ENCODE measurements at places on chromosomes 13 and 19.

DNA sequence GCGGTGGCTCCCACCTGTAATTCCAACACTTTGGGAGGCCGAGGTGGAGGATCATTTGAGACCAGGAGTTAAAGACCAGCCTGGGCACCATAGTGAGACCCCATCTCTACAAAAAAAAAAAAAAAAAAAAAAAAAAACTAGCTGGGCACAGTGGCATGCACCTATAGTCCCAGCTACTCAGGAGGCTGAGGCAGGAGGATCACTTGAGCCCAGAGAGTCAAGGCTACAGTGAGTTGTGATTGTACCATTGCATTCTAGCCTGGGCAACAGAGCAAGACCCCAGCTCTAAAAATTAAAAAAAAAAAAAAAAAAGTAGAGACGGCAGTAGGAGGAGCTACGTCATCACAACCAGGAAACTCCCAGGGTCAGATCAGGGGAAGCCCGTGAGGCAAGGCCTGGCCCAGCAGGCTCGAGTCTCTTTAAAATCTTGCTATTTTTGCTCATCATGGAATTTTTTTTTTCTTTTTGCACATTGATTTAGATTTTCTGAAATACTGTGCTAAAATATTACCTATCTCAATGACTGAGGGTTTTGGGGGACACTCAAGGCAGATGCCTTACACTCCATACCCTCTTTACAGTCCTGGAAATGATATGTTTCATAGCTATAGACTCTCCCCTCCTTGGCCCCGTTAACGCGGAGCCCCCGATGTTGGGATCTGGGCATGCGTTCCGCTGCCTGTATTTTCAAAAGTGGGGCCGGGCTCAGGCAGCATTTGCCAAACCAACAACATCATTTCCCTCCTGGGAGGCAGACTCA is 44.4 kb upstream of the USE1 start:
- no peak for DNase-seq

- no peak for DNase-seq
Measured at GRCh38 chr19:7104747-7105447, 35.4 kb downstream of the ZNF557 start.

GRCh38 chr19:47680858-47681332 is 32.3 kb upstream of the EHD2 start:
- DNase-seq, result no peak

DNA sequence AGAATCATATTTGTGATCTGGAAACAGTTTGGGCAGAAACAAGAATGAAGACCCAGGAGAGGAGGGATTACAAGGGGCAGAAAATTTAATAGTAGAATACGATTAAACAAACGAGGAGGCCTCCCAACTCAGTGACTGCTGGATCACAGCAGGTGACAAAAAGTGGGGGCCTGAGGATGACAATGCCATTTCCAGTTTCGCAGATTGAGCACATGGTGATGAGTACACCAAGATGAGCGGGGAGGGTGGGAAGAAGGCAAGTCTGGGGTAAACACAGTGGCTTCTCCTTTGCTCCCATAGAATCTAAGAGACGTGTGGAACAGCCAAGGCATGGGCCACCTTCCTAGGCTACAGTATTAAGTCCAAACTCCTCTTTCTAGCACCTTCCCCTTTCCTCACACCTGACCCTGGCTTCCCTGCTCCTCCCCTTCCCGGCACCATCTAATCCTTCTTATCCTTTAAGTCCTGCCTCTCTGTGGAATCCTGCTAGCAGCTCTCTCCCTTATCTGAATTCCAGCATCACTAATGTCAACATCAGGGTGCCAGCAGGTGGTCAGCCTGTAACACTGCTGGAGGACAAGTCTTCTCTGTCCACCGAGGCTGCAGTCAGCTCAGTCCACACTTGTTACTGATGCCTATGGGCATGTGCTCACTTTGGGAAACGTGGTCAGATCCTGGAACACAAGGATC is 13.5 kb downstream of the ATP7B start:
- DNase-seq, result no peak

- no peak for DNase-seq
Measured at GRCh38 chr19:40786060-40787037, 8.3 kb downstream of the RAB4B start.

- no peak for DNase-seq
Measured at GRCh38 chr13:43938449-43938848, 58.7 kb downstream of the LACC1 start.

- DNase-seq, result no peak
Measured at GRCh38 chr19:2428756-2429711, 1.6 kb upstream of the TIMM13 start.

DNA sequence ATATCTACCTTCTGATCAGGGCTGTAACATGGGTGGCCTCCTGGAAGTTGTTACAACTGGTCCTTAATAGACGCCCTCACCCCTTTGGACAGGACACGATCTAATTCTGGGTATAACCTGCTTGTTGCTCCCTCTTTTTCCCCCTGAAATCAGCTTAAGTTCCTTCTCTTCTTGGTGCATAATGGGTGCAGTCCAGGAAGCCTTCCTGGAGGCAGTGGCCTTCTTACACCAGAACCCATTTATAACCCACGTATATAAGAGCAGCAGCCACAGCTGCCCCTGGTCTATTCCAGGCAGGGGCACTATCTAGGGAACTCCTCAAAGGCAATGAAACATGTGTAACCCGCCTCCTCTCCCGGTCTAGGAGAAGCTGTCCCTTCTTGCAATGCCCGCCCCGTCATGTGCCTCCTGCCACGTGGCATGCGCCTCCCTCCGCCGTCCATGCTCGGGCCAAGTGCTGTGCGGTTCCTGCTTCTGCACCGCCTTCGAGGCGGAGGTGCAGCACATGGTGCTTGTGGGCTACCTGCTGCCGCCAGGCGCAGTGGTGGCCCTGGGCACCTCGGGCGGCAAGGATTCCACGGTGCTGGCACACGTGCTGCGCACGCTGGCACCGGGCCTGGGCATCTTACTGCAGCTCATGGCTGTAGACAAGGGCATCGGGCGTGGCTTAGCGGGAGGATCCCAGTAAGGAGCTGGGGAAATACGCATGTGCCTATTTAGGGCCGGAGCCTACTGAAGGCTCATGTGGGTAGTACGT is 27.3 kb downstream of the ZNF175 start:
- no peak for DNase-seq

GRCh38 chr13:89828506-89828905 is 1519.0 kb upstream of the MIR17HG start:
- no peak for DNase-seq

GRCh38 chr13:108267347-108267746 is 2.2 kb upstream of the TNFSF13B start:
- DNase-seq, result no peak

GRCh38 chr19:45587873-45588272 is 3.3 kb upstream of the OPA3 start:
- DNase-seq, result no peak

- peak; percentile 61 for DNase-seq
Measured at GRCh38 chr19:34236035-34236987, 18.0 kb upstream of the GARRE1 start.

GRCh38 chr13:90896002-90896401 is 451.5 kb upstream of the MIR17HG start:
- no peak for DNase-seq

GRCh38 chr19:55118401-55118991 is 1.1 kb upstream of the PPP1R12C start:
- peak; percentile 36 for DNase-seq

GRCh38 chr13:102658660-102659059 is 36.2 kb downstream of the METTL21C start:
- no peak for DNase-seq

- DNase-seq, result peak; percentile 59
Measured at GRCh38 chr19:40365613-40366401, 17.3 kb downstream of the PLD3 start.
